Naive thymus-derived CD8-positive, alpha-beta T cell (primary cell): ENCODE measurements at places on chromosomes 16 and 17. TPM values are rescaled to one million over a fixed set of nuclear protein-coding genes. Genes with fewer than 3 reads are reported as not detected.

MT3 gene
- 3.1 TPM for total RNA-seq

GAST gene
- not detected for total RNA-seq

SOX8 gene
- total RNA-seq, result 4.3 TPM

DGKE gene
- total RNA-seq, result 40.0 TPM

CCL13 gene
- total RNA-seq, result not detected

E4F1 gene
- 39.5 TPM for total RNA-seq

LUC7L3 gene
- total RNA-seq, result 345 TPM

PRSS27 gene
- total RNA-seq, result 1.2 TPM

RASL10B gene
- total RNA-seq, result 0.38 TPM

TPPP3 gene
- total RNA-seq, result not detected

CCL3 gene
- total RNA-seq, result 2.6 TPM

TNFRSF17 gene
- total RNA-seq, result 0.63 TPM

CCL23 gene
- not detected for total RNA-seq

USP43 gene
- 0.10 TPM for total RNA-seq
